Stimulated activated CD8-positive, alpha-beta memory T cell treated with anti-CD3 and anti-CD28 coated beads, Interleukin-2, amount 100 ng/mL, for 1 hour (primary cell): ENCODE measurements at places on chromosomes 7 and 10.

DNA sequence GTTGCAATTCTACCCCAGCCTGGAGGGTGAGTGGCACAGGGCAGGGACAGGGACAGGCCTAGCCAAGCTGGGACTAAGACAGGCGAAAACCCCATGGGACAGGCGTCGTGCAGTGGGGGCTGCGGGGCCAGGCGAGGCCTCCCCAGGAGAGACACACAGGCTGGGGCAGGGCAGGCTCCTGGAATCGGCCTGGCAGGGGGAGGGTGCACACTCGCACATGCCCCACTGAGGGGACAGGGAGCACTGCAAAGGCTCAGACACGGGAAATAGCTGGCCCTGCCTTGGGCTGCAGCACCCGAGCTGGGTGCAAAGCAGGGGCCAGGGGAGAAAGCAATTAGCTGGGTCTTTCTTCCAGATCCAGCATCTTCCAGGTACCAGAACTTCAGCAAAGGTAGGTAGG is 10.4 kb downstream of the LAT2 start:
- DNase-seq, result no peak

DNA sequence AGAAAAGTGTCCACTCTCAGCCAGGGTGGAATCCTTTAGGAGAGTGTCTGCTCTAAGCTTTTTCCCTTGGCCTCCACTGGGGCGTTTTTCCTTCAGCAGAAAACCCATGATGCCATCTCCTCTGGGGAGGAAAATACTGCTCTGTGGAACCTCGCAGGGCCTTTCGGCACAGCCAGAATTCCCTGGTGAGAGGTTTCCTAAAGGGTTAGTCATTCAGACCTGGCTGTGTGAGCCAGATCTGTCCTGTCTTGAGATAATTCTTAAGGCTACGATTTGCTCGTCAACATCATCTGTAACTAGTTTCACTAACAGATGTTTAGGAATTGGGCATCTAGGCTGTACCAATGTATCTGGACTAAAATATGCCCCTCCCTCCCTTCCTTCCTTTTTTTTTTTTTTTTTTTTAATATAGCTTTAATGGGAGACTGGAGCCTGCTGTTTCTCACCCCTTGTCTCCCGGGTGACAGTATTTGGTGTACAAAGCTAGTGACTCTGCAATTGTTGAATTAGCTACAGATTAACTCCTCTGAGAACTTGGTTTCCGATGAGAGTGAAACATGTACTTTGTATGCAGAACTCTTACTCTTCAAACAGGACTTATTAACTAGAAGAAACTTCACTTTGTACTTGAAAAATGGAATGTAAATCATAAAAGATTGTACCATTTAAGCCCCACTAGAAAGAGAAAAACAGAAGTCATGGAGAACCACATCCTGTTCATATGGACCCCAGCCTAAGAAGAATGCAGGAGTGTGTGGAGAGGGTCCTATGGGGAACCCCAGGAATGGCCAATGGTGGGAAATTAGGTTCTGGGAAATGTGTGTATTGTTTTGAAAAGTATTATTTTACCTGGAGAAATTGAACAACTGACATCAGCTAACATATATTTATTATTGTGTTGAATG is 230.9 kb downstream of the CAMK1D start:
- DNase-seq, result no peak

- DNase-seq, result no peak
Measured at GRCh38 chr7:148783801-148784527, 85.3 kb downstream of the CUL1 start.

DNA sequence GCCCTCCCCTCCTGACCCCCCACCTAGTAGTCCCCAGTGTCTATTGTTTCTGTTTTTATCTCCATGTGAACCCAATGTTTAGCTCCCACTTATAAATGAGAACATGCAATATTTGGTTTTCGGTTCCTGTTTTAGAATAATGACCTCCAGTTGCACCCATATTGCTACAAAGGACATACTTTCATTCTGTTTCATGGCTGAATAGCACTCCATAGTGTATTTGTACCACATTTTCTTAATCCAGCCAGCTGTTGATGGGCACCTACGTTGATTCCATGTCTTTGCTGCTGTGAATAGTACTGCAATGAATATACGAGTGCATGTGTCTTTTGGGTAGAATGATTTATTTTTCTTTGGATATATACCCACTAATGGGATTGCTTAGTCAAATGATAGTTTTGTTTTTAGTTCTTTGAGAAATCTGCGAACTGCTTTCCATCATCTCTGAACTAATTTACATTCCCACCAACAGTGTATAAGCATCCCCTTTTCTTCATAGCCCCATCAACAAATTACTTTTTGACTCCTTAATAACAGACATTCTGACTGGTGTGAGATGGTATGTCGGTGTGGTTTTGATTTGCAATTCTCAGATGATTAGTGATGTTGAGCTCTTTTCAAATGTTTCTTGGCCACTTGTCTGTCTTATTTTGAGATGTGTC is 128.4 kb upstream of the PHYHIPL start:
- no peak for DNase-seq

- DNase-seq, result no peak
Measured at GRCh38 chr10:106280896-106281460, 883.5 kb downstream of the SORCS1 start.

DNA sequence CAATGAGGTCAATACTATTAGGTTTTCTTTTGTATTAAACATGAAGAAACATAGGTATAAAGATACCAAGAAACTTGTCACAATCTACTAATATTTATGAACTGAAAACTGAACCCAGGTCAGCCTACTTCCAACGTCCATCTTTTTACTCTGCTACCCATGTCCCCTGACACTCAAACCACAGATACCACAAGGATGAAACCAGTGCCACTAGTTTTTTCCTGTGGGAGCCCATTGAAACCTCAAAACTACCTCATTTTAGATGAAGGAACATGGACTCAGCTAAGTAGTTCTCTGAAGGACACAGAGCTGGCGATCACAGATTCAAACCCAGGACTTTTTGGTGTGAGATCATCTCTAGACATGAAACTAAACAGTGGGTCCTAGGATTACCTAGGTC is 6.8 kb downstream of the TET1 start:
- no peak for DNase-seq

GRCh38 chr10:88080213-88080612 is 216.8 kb downstream of the PTEN start:
- DNase-seq, result no peak

- DNase-seq, result no peak
Measured at GRCh38 chr7:22858640-22859561, 36.3 kb upstream of the TOMM7 start.

DNA sequence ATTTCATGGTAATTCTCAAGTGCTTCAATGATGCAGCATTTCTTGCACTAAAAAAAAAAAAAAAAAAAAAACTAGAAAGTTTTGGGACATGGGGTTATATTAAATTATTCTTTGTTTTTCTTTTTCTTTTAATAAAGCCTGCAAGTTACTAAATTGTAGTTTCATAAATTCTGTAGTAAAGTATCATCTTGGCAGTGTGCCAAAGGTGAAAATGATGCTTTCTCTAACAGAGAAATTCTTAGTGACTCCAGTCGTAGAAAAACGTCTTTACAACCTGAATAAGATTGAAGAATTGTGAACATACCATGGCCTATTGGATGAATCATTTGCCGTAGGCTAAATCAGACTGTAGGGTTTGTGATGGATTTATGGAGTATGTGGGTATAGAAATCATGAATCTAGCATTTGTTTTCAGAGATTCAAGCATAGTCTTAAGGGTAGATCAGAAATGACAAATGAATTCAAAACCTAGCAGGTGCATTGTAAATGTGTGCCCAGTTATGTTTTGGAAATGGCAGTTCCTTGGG is 27.1 kb downstream of the RBM17 start:
- DNase-seq, result no peak

DNA sequence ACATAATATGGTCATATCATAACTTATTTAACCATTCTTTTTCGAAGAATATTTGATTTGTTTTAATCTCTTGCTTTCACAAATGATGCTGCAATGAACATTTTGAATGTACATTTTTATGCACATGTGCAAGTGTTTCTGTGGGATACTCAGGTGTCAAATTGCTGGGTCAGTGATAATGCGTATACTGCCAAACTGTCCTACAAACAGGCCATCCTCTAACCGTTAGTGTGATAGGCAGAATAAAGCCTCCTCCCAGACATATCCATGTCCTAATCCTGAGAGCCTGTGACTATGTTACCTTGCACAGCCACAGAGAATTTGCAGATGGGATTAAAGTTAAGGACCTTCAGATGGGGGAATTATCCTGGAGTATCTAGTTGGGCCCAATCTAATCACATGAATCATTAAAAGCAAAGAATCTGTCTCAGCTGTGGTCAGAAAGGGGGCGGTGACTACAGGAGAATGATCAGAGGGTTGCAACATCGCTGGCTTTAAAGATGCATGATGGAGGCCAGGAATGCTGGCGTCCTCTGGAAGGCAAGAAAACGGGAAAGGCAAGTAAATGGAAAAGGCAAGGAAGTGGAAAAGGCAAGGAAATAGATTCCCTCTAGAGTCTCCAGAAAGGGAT is 46.7 kb downstream of the FZD1 start:
- DNase-seq, result no peak

DNA sequence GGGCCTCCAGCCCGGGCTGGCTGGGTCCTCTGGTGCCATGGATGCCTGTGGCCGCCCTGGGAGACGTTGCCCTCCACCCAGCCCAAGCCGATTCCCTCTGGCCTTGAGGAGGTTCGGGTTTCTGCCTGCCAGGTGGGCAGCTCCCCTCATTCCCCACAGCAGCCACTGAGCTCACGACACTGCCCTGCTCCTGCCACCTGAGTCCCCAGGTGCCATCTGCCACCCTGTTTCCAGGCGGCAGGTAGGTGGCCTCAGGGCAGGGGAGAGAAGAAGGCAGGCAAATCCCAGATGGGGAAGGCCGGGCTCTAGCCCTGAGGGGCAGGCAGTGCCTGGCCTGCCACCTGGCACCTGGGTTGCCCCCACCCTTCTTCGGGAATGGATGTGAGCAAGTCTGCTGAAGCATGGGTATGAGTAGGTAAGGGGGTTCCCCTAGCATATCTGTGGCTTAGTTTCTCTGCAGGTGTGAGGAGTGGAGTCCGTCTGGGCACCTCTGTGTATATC is 92.2 kb upstream of the PPIF start:
- no peak for DNase-seq

GRCh38 chr7:110750931-110751605 is 339.9 kb upstream of the LRRN3 start:
- no peak for DNase-seq

DNA sequence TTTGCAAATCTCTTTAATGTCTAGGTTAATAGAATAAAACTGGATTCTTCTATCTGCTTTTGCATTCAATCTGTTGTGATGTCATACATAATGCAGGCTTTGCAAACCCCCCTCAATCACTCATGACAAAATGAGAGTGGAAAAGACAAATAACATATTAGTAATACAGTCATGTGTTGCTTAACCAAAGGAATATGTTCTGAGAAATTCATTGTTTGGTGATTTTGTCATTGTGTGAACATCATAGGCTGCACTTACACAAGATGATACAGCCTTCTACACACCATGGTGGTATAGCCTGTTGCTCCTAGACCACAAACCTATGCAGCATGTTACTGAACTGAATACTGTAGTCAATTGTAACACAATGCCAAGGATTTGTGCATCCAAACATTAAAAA is 87.3 kb upstream of the SEC61G start:
- DNase-seq, result no peak
